ENCODE measurements at places on chromosomes 3 and 15.

- no peak for DNase-seq
Measured at GRCh38 chr3:179560791-179561190, 1.9 kb upstream of the ACTL6A start.

DNA sequence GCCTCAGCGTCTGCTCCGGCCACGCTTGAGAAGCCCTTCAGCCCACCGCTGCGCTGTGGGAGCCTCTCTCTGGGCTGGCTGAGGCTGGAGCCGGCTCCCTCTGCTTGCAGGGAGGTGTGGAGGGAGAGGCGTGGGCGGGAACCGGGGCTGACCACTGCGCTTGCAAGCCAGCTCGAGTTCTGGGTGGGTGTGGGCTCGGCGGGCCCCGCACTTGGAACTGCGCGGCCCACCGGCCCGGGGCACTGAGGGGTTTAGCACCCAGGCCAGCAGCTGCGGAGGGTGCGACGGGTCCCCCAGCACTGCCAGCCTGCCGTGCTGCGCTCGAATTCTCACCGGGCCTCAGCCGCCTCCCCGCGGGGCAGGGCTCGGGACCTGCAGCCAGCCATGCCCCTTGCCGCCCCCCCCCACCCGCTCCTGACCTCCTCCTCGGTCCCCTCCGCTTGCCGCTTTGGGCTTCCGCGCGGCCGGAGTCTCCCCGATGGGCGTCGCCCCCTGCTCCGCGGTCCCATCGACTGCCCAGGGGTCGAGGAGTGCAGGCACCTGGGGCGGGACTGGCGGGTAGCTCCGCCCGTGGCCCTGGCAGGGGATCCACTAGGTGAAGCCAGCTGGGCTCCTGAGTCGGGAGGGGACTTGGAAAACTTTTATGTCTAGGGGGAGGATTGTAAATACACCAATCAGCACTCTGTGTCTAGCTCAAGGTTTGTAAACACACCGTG lies 106.7 kb downstream of the RAP2B start:
- DNase-seq = no peak

GRCh38 chr3:189853906-189854305 lies 222.7 kb downstream of the TP63 start:
- DNase-seq = no peak

- no peak for DNase-seq
Measured at GRCh38 chr3:85455561-85456200, 496.9 kb downstream of the CADM2 start.

DNA sequence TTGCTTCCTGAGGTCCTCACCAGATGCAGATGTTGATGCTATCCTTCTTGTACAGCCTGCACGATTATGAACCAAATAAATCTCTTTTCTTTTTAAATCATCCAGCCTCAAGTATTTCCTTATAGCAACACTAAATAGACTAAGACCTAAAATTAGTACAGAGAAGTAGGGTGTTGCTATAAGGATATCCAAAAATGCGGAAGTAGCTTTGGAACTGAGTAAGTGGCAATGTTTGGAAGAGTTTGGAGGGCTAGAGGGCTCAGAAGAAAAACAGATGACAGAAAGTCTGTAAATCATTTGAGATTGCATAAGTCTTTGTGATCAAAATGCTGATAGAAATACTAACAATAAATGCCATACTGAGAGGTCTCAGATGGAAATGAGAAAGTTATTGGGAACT lies 894.9 kb downstream of the DIPK2A start:
- DNase-seq = no peak

GRCh38 chr15:93458597-93458996 lies 369.6 kb upstream of the RGMA start:
- DNase-seq = no peak

- DNase-seq = no peak
Measured at GRCh38 chr3:147941969-147942368, 532.8 kb downstream of the ZIC1 start.

DNA sequence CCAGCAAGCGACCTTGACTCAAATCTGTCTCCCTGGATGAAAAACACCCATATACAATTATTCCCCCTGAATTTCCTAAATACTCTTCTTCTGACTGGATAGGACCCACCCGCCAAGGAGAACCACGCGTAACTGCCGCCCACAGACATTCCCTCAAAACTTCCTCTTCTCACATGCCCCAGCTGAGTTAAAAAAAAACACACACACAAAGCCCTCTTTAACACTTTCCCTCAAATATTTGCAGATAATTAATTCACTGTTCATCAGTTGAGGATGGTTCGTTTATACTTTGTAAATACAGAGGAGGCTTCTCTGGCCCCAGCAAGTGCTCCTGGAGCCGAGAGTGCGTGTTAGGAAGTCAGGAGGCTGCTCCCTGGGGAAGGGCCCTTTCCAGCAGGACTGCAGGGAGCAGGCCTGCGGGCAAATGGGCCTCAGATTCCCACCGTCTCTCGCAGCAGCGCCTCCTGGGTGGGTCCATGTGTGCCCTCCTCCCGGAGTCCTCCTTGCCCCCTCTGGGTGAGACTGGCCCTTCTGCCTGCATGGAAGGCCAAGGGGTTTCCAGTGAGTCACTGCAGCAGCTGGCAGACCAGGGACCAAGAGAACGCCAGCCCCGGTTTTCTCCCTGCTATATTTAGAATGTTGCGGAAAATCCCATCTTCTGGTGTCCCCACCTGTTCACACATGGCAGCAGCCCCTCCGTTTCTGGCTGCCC lies 46.8 kb downstream of the MGLL start:
- no peak for DNase-seq

DNA sequence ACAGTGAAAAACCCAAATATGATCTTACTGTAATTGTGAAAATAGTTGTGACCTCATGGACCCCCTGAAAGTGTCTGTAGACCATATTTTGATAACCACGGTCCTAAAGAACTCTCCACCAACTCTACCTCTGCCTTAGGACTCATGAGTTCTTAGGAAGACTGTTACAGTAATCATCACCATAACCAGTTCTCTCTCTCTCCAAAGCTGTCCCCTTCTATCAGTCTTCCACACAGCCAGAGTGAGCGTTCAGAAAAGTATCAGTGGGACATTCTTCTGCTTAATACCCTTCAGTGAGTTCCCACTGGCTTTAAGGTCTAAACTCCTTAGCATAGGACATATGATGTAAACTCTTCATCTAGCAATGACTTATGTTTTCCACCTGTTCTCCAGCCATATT lies 27.6 kb upstream of the ST6GAL1 start:
- no peak for DNase-seq

GRCh38 chr15:22795206-22796063 lies 9.0 kb downstream of the NIPA1 start:
- no peak for DNase-seq

DNA sequence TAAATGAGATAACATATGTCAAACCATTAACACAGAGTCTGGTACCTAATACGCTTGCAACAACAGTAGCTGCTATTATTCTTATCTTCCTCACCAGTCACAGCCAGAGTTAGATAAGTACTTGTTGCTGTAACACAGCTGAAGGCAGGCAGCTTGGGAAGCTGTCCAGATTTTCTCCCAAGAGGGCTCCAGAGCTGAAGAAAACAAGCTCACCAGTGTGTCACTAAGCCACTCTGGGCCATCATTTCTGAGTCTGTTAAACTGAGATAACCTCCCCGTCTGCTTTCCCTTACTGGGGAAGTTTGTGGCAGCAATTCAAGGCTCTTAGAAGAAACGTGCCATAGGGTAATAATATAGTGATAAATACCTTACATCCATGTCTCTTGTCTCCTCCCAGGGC lies 226.3 kb downstream of the TAFA4 start:
- no peak for DNase-seq

GRCh38 chr3:136958939-136959338 lies 1.2 kb downstream of the IL20RB start:
- no peak for DNase-seq

GRCh38 chr15:31752065-31752762 lies 278.1 kb upstream of the CHRNA7 start:
- DNase-seq = no peak

- DNase-seq = no peak
Measured at GRCh38 chr15:78712797-78713515, 71.9 kb upstream of the CHRNB4 start.

- DNase-seq = peak; percentile 43
Measured at GRCh38 chr3:38454884-38455638, 1.4 kb downstream of the ACVR2B start.

GRCh38 chr3:128369881-128370642 lies 96.6 kb downstream of the DNAJB8 start:
- no peak for DNase-seq

DNA sequence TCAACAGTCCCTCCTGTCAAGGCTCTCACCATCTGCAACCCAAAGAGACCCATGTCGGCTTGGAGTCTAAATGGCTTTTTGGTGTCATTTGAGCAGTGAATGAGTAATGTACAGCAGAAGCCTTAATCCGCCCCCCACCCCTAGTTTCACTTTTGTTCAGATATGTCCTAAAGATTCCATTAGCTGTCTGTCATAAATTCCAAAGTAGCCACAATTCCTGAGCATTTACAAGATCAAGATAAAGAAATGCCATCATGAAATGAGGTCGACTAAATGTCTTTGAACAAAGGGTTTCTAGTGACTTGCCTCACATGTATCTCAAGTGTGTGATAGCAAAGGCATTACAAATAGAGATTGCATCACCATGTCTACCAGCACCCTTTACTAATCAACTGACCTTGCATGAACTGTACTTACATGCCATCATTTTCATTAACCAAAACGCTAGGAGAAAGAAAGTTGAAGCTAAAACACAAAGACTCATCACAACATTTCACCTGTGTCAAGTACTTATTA lies 123.8 kb upstream of the PHLDB2 start:
- DNase-seq = no peak

- DNase-seq = no peak
Measured at GRCh38 chr3:22980346-22980745, 222.8 kb upstream of the UBE2E2 start.

GRCh38 chr3:78483090-78483489 lies 1284.7 kb downstream of the ROBO1 start:
- DNase-seq = no peak

- DNase-seq = no peak
Measured at GRCh38 chr15:24823473-24823872, 131.3 kb upstream of the SNRPN start.

- no peak for DNase-seq
Measured at GRCh38 chr3:9727743-9728142, 3.8 kb upstream of the BRPF1 start.

GRCh38 chr15:50166216-50166615 lies 15.8 kb upstream of the SLC27A2 start:
- DNase-seq = no peak

DNA sequence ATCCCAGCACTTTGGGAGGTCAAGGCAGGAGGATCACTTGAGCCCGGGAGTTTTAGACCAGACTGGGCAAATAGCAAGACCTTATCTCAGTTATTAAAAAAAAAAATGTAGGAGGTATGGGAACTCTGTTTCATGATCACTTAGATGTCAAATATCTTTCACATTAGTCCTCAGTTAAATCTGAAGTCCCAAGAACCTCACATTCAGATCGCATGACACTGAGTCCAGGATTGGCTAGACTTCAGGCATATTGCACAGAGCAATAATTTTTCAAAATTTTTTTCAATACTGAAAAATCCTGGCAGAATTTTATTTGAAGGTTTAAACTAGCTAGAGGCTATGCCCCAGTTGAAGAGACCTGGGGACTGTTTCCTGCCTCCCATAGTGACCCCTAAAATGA lies 56.3 kb upstream of the ZNF148 start:
- DNase-seq = no peak

- no peak for DNase-seq
Measured at GRCh38 chr15:72387741-72388140, 10.4 kb upstream of the TMEM202 start.

- no peak for DNase-seq
Measured at GRCh38 chr3:156677536-156677935, 3.1 kb downstream of the TIPARP start.

DNA sequence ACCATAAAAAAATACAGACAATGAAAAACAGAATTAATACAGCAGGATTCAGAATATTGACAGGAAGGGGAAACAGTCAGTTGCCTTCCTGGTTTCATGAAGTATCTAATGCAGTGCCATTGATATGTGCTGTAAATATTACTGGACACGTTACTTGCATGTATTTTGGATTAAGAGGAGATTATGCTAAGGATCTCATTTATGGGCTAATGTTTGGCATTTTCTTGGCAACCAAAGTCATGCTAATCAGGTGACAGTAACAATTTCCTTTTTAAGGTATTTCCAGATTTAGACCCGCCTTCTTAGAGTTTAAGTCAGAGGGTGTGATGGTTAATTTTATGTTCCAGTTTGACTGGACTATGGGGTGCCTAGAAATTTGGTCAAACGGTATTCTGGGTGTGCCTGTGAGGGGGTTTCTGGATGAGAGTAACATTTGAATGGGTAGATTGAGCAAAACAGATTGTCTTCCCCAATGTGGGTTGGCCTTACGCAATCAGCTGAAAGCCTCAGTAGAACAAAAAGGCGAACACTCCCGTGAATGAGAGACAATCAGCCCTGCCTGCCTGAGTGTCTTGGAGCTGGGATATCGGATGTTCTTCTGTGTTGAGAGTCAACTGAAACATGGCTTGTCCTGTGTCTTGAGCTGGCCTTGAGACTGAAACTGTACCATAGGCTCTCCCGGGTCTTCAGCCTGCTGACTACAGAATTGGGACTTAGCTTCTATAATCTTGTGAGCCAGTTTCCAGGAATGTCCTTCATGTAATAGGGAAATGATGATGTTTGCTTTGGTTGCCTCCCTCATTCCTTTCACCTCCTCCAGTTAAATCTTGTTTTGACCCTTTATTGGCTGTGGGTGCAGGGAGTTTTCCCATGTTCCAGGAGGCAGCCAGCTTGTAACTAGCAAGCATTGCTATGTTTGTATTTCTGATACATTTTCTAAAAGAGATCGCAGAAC lies 10.5 kb downstream of the SQOR start:
- no peak for DNase-seq

GRCh38 chr3:79057756-79058155 lies 710.0 kb downstream of the ROBO1 start:
- no peak for DNase-seq

- DNase-seq = no peak
Measured at GRCh38 chr15:90451053-90451850, 63.2 kb downstream of the IQGAP1 start.

GRCh38 chr3:42351207-42351606 lies 59.2 kb downstream of the LYZL4 start:
- DNase-seq = no peak

DNA sequence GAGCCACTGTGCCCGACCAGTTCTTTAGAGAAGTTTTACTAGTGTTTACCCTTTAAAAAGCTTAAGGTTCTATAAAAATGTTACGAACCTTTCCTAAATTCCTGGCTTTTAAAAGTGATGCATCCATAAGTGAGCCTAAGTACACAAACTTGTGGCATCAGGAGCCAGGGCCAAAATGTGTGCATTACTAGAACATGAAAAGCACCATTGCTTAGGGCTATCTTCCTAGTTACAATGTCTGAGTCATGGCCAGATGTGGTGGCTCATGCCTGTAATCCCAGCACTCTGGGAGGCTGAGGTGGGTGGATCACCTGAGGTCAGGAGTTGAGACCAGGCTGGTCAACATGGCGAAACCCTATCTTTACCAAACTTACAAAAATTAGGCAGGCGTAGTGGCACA lies 39.9 kb downstream of the LEO1 start:
- DNase-seq = no peak

GRCh38 chr15:38528294-38528693 lies 36.3 kb downstream of the RASGRP1 start:
- no peak for DNase-seq

Measured in activated naive CD4-positive, alpha-beta T cell (primary cell).